Karpas-422 (cell line): ENCODE measurements at places on chromosomes 16 and 17.

GRCh38 chr16:12416136-12416787, 387.4 kb downstream of the CPPED1 start:
- H3K4me3 ChIP-seq, result no peak overlapping the region
- no peak overlapping the region for H3K27ac ChIP-seq
- H3K27me3 ChIP-seq, result no peaks in the 10 kb centered on the region
- no peak for DNase-seq
- no peaks in the 10 kb centered on the region for H3K36me3 ChIP-seq

DNA sequence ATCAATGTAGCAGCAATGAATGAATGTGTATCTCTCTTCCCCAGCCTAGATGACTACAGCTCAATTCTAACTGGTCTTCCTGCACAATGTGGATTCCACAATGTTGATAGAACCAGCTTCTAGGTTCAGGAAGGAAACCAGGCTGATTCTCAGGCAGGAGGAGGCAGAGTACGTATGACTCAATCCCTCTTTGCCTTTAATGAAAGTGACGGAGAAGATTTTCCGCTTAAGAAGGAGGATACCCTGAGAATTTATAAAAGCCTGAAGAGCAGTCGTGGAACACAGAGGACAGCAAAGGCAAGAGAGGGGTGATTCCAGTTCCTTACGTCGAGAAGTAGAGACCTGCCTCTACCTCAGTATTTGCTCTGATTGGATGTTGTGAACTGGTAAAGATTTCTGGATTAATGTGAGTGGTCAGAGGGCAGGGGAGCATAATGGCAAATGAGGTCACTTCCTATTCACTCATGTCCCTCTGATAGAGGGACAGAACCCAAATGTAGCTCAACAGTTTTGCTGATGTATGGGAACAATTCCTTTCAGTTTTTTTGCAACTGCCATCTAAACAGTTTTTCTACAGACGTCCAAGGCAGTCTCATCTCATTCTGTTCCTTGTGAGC, 15.0 kb upstream of the SLC16A11 start:
- no peak overlapping the region for H3K27ac ChIP-seq
- no peaks in the 10 kb centered on the region for H3K27me3 ChIP-seq
- no peaks in the 10 kb centered on the region for H3K36me3 ChIP-seq
- H3K4me1 ChIP-seq, result no peaks in the 10 kb centered on the region

DNA sequence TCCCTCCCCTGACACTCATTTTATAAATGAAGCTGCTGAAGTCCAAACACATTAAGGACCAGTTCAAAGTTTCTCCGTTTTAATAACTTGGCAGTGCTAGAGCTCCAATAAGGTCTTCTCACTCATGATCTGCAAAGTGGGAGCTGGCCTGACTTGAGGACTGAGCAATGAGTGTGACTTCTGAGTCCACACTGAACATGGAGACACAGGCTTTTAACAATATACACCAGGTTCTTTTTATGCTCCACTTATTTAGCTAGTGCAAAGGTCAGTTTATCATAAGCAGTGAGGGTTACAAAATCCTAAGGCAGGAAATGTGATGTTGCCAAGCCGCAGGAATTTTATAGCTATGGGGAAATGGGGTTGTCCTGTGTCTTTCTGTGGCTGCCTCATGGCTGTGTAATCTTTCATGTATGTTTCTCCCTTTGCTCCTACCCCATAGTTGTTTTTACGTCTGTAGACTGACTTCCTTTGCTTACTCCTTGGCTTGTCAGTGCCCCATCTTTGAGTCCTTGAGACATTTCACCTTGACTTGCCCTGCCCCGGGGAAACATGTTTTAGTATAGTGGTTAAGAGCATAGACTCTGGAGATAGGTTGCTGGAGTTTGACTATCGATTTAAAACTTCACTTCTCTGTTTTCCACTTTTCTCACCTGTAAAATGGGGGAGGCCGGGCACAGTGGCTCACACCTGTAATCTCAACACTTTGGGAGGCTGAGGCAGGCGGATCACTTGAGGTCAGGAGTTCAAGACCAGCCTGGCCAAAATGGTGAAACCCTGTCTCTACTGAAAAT, 12.2 kb upstream of the MMD start:
- peaks cover 47% of the 10 kb centered on the region for H3K4me1 ChIP-seq
- no peak for DNase-seq
- no peaks in the 10 kb centered on the region for H3K27me3 ChIP-seq

DNA sequence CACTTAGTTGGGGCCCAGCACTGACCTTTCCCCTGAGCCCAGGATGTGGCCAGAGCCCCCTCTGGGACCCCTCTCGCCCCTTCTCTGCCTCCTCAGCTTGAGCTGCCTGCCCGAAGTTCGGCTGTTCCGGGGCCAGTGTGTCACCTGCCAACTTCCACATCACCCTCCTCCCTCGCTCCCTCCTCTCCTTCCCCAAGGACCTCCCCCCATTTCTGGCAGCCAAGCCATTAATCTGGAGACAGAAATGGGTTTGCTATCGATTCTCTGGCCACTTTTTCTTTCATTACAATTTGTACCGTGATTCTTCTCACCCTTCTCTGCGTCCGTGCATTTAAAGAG, 8.8 kb upstream of the ADAM11 start:
- H3K36me3 ChIP-seq, result no peaks in the 10 kb centered on the region
- no peak overlapping the region for H3K27ac ChIP-seq
- H3K4me1 ChIP-seq, result no peaks in the 10 kb centered on the region
- H3K27me3 ChIP-seq, result no peaks in the 10 kb centered on the region
- no peak overlapping the region for H3K4me3 ChIP-seq
- DNase-seq, result no peak

- H3K27ac ChIP-seq, result peak overlapping the region; percentile 18; the same call in 1 of the 2 replicates
- H3K4me1 ChIP-seq, result peaks cover 8% of the 10 kb centered on the region
- peaks cover 3% of the 10 kb centered on the region; the same call in 1 of the 2 replicates for H3K36me3 ChIP-seq
- no peak for DNase-seq
- H3K4me3 ChIP-seq, result peak overlapping the region; percentile 27; the same call in 1 of the 2 replicates
- no peaks in the 10 kb centered on the region for H3K27me3 ChIP-seq
Observed at GRCh38 chr17:82648742-82649331, 593 bp upstream of the WDR45B start.

GRCh38 chr16:48381201-48381600, 4.0 kb downstream of the SIAH1 start:
- H3K4me1 ChIP-seq, result peaks cover 27% of the 10 kb centered on the region
- H3K27me3 ChIP-seq, result no peaks in the 10 kb centered on the region
- H3K36me3 ChIP-seq, result no peaks in the 10 kb centered on the region
- DNase-seq, result no peak
- H3K27ac ChIP-seq, result no peak overlapping the region

DNA sequence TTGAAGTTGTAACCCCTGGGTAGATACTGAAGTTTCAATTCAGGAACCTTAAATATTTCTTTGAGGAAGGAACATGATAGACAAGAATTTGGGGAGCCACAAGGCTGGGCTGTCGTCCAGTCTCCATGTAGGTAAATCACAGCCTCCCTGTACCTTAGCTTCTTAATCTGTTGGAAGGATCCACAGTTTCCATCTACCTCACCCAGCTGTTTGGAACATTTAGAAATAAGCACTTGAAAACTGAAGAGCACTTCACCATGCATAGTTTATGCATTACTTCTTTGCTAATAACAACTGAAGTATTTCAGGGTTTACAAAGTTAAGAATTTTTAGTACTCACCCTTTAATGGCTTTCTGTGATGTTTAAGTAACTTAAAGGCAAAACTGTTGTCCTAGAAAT, 17.2 kb downstream of the TXNDC11 start:
- DNase-seq, result no peak
- H3K4me1 ChIP-seq, result peaks cover 30% of the 10 kb centered on the region
- H3K27ac ChIP-seq, result no peak overlapping the region
- H3K27me3 ChIP-seq, result no peaks in the 10 kb centered on the region

DNA sequence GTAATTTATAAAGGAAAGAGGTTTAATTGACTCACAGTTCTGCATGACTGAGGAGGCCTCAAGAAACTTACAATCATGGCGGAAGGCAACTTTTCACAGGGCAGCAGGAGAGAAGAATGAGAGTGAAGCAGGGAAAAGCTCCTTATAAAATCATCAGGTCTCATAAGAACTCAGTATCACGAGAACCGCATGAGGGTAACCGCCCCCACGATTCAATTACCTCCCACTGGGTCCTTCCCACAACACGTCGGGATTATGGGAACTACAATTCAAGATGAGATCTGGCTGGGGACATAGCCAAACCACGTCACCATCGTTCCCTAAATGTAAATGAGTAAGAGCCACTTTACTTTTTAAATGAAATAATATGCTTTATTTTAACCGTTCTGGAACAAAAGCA, 89.9 kb upstream of the NACA2 start:
- DNase-seq, result no peak
- H3K27me3 ChIP-seq, result no peaks in the 10 kb centered on the region
- no peak overlapping the region for H3K4me3 ChIP-seq
- no peaks in the 10 kb centered on the region for H3K4me1 ChIP-seq
